Stimulated activated CD4-positive, alpha-beta T cell treated with anti-CD3 and anti-CD28 coated beads, Interleukin-2, amount 100 ng/mL, for 48 hours (primary cell): ENCODE measurements at places on chromosomes 12 and 14.

GRCh38 chr12:130846369-130846768, 7.3 kb upstream of the STX2 start:
- no peak for DNase-seq

- no peak for DNase-seq
Observed at GRCh38 chr12:11015775-11016430, 6.5 kb downstream of the TAS2R19 start.

DNA sequence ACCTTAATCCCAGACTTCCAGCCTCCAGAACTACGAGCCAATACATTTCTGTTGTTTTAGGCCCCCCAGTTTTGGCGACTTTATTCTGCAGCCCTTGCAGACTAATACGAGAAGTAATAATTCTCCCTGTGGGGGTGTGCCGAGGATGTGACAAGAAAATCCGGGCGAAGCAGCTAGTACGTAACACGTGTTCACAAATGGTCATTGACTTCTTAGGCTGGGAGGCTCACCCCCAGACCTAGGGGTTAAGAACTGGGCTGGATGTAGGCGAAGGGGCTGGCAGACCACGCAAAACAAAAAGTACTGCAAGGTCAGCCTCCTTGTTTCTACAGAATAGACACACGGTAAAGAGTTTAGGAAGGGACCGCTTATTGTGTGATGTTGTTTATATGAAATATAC, 69.8 kb upstream of the ESRRB start:
- no peak for DNase-seq

- no peak for DNase-seq
Observed at GRCh38 chr14:99040052-99040451, 231.9 kb downstream of the BCL11B start.
